Stimulated activated CD4-positive, alpha-beta T cell treated with anti-CD3 and anti-CD28 coated beads, TNF-alpha, amount 100 ng/mL, for 1 hour (primary cell): ENCODE measurements at places on chromosomes 12 and 14.
A peak's percentile ranks its signal among the peaks of the same experiment; 100 is the strongest.

- DNase-seq = no peak
Measured at GRCh38 chr12:52906191-52906601, 1.3 kb upstream of the KRT8 start.

DNA sequence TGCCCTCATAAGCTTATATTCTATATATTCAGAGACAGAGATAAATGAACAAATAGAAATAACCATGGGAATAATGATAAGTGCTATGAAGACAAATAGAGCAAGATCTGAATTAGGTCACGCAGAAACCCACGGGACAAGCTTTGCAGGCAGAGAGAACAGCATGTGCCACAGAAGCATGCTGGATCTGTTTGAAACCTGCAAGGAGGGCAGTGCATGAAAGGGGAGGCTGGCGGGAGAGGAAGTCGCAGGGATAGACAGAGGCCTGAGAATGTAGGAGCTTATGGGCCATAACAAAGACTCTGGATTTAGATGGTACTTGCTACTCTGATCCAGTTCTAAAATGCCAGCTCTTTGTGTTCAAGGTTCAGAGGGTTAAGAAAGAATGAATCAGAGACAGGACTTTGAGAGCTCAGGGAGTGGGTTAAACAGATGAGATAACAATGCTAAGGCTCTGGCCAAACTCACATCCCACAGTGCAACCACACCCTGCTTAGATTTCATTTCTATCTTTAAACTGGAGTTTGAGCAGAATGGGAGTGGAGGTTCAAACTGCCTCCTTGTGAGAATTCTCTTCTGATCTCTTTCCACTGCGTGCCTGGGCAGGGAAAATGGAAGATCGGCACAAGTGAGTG is 49.2 kb upstream of the PPP1R12A start:
- no peak for DNase-seq

GRCh38 chr12:29537298-29537697 is 39.8 kb upstream of the OVCH1 start:
- DNase-seq = no peak

- no peak for DNase-seq
Measured at GRCh38 chr14:56138928-56139327, 20.7 kb downstream of the PELI2 start.

- DNase-seq = no peak
Measured at GRCh38 chr14:64569138-64569631, 19.4 kb downstream of the PPP1R36 start.

DNA sequence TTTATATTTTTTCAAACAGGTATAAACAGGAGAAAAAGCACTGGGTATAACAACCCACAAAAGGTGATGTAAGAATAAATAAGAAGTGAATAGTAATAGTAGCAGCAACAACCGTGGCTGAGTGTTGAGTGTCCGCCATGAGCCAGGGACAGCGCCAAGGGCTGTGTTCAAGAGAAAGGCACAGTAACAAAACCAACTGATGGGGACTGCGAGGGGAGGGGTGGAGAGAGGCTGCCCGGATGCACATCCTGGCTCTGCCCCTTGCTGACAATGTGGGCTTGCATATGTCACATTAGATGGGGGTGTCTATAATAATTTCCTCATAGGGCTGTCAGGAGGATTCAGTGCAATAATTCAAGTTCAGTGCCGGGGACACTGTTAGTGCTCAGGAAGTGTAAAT is 912.4 kb downstream of the VRK1 start:
- no peak for DNase-seq

DNA sequence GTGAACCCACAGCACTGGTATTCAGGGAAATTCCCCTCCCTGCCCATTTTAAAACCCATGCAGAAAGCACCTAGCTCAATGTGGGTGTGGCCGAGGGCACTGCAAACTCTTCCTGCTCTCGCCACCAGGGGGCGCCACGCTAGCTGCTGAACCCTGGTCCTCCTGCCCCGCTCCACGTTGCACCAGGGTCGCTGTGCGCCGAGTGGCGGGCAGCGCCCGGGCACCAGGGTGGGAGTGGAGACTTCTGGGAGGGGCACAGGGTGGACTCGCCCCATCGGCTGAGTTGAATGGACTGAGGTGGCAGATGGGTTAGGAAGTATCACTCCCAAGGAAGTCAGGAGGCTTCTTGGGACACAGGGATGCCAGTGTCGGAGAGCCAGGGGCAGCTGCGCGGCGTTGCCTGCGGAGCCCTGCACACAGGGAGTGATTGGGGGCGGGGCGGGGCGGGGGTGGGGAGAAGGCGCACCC is 48.1 kb upstream of the BCL11B start:
- DNase-seq = peak; percentile 49

- no peak for DNase-seq
Measured at GRCh38 chr12:67702136-67702535, 53.6 kb downstream of the DYRK2 start.

GRCh38 chr12:14126692-14127091 is 145.3 kb upstream of the GRIN2B start:
- DNase-seq = no peak
